ENCODE measurements at places on chromosomes 2 and 18. TPM values are rescaled to one million over a fixed set of nuclear protein-coding genes. Genes with fewer than 3 reads are reported as not detected.
A peak's percentile ranks its signal among the peaks of the same experiment; 100 is the strongest.

Gene POU3F3
- 0.84 TPM for total RNA-seq

Gene C2orf80
- total RNA-seq = not detected

Gene STARD6
- not detected for total RNA-seq

Gene DCDC2C
- total RNA-seq = not detected

GRCh38 chr2:126787289-126787688 is 111.4 kb upstream of the TEX51 start:
- no peak for DNase-seq

DNA sequence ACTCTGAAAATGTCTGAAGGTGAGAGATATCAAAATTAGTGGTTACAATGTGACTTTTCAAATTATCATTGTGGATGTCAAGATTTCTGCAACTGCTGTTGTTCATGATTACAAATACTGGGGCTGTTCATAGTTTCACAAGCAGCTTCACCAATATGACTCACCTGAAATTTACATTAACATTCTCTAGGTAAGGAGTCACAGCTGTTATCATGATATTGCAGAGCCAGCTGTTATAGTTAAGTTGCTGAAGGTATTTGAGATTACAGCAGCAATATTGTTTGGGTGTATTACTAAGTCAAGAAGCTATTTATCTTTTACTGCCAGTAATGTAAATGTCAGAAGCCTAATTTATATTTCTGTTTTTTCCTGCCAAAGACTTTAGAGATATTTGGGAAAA is 140.0 kb downstream of the MC4R start:
- no peak for DNase-seq

DNA sequence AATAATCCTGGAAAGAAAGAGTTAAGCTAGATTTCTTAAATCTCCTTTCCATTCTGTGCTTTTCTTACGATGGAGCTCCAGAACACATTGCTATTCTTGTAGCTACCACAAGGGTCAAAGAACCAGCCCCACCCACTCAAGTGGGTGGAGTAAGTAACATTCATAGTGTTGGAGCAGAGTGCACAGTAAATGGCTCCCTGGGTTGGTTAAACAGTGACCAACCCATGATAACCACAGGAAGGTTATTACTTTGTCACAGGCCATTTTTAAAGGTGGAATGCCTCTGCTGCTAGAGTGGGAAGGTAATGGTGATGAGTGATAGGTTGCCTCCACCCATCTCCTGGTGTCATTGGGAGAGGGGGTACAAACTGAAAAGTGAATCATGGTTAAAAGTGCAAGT is 13.9 kb downstream of the ARPC2 start:
- no peak for DNase-seq

Gene COL4A4
- total RNA-seq = 0.04 TPM

GRCh38 chr18:31549416-31549815 is 42.3 kb upstream of the TTR start:
- DNase-seq = no peak

GRCh38 chr2:240619506-240620148 is 5.7 kb upstream of the GPR35 start:
- no peak for DNase-seq

Gene CROCC2
- 0.10 TPM for total RNA-seq

GRCh38 chr18:12028040-12028628 is 46.8 kb downstream of the IMPA2 start:
- no peak for DNase-seq

GRCh38 chr2:69583321-69583833 is 60.2 kb downstream of the AAK1 start:
- no peak for DNase-seq

DNA sequence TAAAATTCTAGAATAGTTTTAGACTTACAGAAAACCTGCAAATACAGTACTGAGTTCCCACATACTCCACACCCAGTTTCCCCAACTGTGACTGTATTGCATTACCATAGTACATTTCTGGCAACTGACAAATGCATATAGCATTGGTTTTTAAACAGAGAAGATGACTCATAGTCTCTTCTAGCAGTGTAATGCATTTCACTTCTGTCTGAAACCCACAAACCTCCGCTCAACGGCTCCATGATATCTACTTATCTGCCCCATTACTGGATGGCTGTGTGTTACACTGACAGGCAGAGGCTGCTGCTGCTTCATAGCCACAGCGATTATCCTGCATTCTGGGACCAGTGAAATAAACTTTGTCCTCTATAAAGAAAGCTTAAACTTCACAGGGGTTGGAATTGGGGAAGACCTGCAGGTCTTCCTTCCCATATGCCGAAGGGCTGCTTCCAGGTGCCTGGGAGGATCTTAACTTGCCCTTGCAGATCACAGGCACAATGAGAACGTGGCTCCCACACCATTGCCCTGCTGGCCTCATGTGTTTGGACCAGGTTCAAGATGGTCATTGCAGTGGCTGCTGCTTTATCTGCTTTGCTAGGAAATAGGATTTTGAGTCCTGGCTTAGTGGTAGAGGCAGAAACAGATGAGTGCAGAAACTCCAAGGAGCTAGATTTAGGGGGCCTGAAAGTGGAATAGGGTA is 742.6 kb upstream of the HS6ST1 start:
- DNase-seq = no peak

Gene SH3BP4
- 37.8 TPM for total RNA-seq

DNA sequence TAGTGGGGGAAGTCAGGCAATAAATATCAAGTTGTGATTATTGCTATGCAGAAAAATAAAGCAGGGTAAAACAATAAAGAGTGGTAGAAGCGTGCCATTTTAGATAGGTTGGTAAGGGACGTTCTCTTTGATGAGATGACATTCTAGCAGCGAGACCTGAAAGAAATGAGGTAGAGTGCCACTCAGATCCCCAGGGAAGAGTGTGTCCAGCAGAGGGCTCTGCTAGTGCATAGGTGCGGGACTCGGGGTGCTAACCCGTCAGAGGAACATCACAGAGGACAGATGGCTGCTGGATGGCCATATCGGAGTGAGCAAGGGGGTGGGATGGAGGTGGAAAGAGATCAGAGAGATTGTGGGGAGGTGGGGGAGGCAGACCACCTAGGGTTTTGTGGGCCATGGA is 16.3 kb upstream of the GTF2A1L start:
- no peak for DNase-seq

GRCh38 chr2:43131890-43132682 is 94.3 kb downstream of the ZFP36L2 start:
- DNase-seq = no peak

Gene VAMP5
- total RNA-seq = 35.6 TPM

DNA sequence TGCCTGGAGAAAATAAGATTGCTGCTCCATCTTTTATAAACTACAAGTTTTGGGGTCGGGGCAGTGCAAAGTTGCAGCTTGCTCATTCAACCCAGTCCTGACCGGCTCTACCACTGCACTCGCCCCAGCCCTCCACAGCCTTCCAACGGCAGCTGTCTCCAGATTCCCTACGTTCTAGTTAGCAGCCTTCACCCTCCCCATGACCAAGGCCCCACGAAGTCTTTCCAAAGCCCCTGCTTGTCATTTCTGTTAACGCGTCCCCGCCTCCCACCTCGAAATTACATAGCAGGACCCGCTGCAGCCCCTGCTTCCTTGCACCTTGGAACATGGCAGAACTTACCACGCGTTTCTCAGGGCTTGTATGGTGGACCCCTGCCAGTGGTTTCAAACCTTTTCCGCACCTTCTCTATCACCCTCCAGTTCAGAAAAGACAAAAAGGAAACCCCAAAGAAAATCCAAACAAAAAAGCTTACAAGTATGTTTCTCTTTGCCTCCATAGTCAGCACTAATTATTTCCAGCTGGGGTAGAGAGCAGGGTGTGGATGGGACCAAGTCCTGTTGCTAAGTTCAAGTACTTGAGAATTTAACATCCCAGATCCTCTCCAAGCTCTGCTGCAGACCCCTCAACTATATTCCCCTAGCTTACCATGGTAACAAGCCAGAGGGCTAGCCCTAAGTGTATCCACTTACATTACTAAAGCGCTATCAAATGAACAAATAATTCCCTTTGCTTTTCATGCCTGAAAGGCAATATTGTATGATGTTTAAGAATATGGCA is 161.5 kb downstream of the TGIF1 start:
- no peak for DNase-seq

GRCh38 chr2:183248866-183249567 is 124.8 kb downstream of the NUP35 start:
- no peak for DNase-seq

DNA sequence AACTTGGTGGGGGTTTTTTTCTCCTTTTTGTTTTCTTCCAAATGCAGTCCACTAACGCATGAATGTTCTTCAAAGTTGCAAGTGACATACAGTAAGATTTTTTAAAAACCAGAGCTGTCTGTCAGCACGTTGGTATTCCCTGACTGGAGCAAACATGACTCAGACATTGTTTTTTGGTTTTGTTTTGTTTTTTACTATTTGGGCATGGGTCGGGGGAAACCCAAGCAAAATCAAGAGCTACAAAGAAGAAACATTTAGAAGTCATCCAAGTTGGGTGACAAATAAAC is 726 bp upstream of the CCDC88A start:
- no peak for DNase-seq

GRCh38 chr2:155643056-155643775 is 689.3 kb downstream of the NR4A2 start:
- no peak for DNase-seq

- no peak for DNase-seq
Observed at GRCh38 chr2:206023183-206023582, 62.8 kb downstream of the INO80D start.

DNA sequence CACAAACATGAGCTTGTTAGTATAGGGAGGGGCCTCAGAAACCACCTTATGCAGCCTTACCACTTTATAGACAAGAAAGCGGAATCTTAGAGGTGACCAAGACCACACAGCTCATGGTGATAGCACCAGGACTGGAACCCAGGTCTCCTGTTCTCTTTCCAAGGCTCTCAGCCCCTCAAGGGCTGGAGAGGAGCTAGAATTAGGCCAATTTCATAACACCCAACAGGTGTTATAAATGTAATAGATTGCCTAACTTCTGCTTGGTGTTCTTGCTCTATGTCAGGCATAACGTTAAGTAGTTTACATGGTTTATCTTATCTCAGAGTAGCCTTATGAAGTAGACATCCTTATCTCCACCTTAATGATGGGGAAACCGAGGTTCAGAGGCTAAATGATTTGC is 42.9 kb downstream of the RPL37A start:
- DNase-seq = peak; percentile 32

Gene LONRF2
- total RNA-seq = 0.38 TPM

- DNase-seq = no peak
Observed at GRCh38 chr2:68083346-68083745, 20.5 kb upstream of the C1D start.

DNA sequence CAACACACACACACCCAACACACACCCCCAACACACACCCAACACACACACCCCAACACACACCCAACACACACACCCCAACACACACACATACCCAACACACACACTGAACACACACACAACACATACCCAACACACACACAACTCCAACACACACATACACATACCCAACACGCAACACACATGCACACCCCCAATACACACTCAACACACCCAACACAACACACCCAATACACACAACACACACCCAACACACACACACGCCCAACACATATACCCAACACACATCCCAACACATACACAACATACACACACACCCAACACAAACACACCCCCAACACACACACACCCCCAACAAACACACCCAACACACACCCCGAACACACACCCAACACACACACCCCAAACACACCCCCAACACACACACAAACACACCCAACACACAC is 8.2 kb upstream of the STK25 start:
- DNase-seq = no peak

Gene IL1R2
- total RNA-seq = 75.0 TPM

Gene COLEC12
- total RNA-seq = 5.1 TPM

Gene OTX1
- 6.9 TPM for total RNA-seq

Gene TMEM17
- total RNA-seq = 2.6 TPM
